Sigmoid colon (tissue), 7 donors: ENCODE measurements at places on chromosomes 3 and 15. TPM values are rescaled to one million over a fixed set of nuclear protein-coding genes. Genes with fewer than 3 reads are reported as not detected.
A peak's percentile ranks its signal among the peaks of the same experiment; 100 is the strongest.

DNA sequence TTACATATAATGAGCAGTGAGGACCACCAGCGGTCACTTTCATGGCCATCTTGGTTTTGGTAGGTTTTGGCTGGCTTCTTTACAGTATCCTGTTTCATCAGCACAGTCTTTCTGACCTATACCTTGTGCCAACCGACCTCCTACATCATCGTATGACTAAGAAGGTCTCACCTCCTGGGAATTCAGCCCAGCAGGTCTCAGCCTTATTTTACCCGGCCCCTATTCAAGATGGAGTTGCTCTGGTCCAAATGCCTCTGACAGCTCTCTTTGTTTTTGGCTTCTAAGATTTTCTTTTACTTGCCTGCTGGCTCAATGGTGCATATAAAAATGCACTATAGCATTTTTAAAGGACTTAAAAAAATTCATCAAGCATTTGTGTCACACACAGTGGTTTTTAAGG lies 3.2 kb upstream of the MME start:
- peaks cover 26% of the 10 kb centered on the region for H3K27me3 ChIP-seq
- H3K27ac ChIP-seq: no peak overlapping the region
- H3K36me3 ChIP-seq: no peaks in the 10 kb centered on the region

DNA sequence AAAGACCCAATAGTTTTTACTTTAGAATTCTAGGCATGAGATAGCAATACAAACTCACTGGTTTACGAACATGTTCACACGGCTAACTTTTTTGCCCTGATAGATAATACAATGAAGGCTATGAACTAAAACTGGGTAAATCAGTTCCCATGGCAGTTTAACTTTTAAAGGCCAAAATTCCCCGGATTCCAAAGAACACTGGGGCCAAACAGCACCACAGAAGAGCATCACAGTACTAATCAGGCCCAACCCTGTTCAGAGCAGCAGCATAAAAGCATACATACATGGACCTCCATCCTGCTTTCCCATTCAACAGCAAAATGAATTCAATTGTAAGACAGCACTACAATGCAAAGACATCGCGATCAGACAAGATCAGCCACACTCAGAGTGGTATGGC lies 540.3 kb upstream of the CCDC54 start:
- no peak for DNase-seq
- no peaks in the 10 kb centered on the region for H3K27me3 ChIP-seq
- no peak overlapping the region for H3K4me3 ChIP-seq
- no peaks in the 10 kb centered on the region for H3K36me3 ChIP-seq
- no peak overlapping the region for H3K27ac ChIP-seq

GRCh38 chr15:42581272-42581730 lies 5.9 kb downstream of the STARD9 start:
- H3K4me3 ChIP-seq: peak overlapping the region; percentile 27
- DNase-seq: peak; percentile 95
- H3K36me3 ChIP-seq: no peaks in the 10 kb centered on the region
- H3K27ac ChIP-seq: peak overlapping the region; percentile 84
- H3K27me3 ChIP-seq: no peaks in the 10 kb centered on the region

GRCh38 chr3:64388886-64389285 lies 163.6 kb upstream of the PRICKLE2 start:
- no peaks in the 10 kb centered on the region for H3K27me3 ChIP-seq
- H3K4me1 ChIP-seq: no peaks in the 10 kb centered on the region
- H3K4me3 ChIP-seq: no peak overlapping the region
- H3K27ac ChIP-seq: no peak overlapping the region
- H3K36me3 ChIP-seq: no peaks in the 10 kb centered on the region

DNA sequence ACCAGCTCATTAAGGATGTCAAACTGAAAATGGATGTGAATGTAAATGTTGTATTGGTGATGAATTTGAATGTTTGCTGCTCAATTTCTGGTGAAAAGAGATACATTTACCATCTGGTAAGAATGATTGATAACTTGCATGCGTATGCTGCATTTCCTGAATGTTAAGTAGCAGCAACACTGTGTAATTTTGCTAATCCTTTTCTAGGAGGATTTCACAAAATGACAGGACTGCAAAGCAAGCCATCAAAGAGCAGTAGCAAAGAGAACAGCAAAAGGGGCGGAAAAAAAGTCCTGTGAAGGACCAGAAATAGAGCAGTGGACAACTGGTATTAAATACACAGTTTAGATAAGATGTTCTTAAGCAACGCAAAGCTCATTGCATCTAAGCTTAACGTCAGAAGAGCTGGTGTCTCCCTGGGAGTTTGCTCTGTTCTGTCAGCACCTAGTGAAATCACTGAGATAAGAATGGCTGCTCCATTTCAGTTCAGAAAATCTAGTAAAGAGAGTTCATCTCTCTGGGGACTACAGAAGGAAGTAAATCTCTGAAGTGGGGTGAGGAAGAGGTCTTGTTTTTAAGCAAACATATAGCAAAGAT lies 23.5 kb upstream of the PAQR5 start:
- H3K36me3 ChIP-seq: no peaks in the 10 kb centered on the region
- H3K27ac ChIP-seq: no peak overlapping the region
- no peaks in the 10 kb centered on the region for H3K27me3 ChIP-seq
- DNase-seq: no peak

DNA sequence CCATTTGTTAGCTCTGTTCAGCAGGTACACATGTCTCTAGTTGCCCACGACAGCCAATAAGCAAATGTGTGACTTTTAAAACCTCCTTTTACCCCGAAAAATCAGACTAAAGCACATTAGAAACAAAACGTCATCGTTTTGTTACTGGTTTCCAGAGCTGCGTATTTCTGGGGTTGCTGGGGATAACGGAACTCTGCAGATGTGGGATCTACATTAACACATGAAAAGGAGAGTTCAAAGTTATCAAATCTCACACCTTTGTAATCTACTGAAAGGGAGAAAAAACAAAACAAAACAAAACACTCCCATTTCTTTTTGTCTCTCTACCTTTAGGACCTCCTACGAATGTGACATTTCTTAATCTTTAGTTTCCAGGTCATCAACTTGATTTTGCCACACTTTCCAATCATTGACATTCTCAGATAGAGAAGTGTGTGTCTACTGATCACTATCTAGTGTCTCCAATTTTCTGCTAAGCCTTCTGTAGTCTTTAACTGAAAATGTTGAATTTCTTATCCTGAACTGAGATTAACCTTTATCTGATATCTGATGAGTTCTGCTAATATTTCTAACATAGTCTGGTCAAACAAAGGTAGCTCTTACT lies 93.0 kb upstream of the TSPAN3 start:
- H3K4me1 ChIP-seq: no peaks in the 10 kb centered on the region
- no peaks in the 10 kb centered on the region for H3K36me3 ChIP-seq
- no peaks in the 10 kb centered on the region for H3K27me3 ChIP-seq
- no peak for DNase-seq

- no peak overlapping the region for H3K27ac ChIP-seq
- H3K27me3 ChIP-seq: no peaks in the 10 kb centered on the region
- no peaks in the 10 kb centered on the region for H3K36me3 ChIP-seq
Observed at GRCh38 chr3:137110392-137110996, 152.7 kb downstream of the IL20RB start.

DNA sequence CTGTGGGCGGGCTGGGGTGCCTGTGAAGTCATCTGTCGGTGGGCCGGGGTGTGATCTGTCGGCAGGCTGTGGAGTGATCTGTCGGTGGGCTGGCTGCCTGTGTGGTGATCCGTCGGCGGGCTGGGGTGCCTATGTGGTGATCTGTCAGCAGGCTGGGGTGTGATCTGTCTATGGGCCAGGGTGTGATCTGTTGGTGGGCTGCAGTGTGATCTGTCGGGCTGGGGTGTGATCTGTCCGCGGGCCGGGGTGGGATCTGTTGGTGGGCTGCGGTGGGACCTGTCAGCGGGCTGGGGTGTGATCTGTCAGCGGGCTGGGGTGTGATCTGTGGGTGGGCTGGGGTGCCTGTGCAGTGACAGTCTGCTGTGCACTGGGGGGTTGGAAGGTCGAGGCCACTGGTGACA lies 204.5 kb downstream of the XXYLT1 start:
- H3K27me3 ChIP-seq: no peaks in the 10 kb centered on the region
- peaks cover 4% of the 10 kb centered on the region for H3K36me3 ChIP-seq
- DNase-seq: peak; percentile 50
- H3K4me1 ChIP-seq: peaks cover 16% of the 10 kb centered on the region
- H3K4me3 ChIP-seq: no peak overlapping the region

DNA sequence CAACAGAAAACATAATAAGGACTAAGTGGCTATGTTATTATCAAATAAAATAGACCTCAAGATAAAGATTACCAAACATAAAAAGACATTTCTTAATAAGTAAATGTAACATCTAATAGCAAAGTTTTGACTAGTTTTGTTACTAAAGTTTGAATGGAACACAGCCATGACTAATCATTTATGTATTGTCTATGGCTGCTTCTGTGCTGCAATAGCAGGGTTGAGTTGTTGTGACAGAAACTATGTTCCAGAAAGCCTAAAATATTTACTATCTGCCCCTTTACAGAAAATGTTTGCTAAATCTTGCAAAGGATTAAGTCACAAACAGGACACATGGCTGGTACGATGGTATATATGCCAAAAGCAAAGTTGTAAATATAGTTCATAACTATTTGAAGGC lies 37.9 kb upstream of the MYH15 start:
- no peaks in the 10 kb centered on the region for H3K27me3 ChIP-seq
- no peak overlapping the region for H3K27ac ChIP-seq
- no peaks in the 10 kb centered on the region for H3K36me3 ChIP-seq
- no peak for DNase-seq
- no peaks in the 10 kb centered on the region for H3K4me1 ChIP-seq

- no peaks in the 10 kb centered on the region for H3K27me3 ChIP-seq
- no peak overlapping the region for H3K4me3 ChIP-seq
- no peak for DNase-seq
Observed at GRCh38 chr15:71008250-71008870, 106.9 kb upstream of the THSD4 start.

DNA sequence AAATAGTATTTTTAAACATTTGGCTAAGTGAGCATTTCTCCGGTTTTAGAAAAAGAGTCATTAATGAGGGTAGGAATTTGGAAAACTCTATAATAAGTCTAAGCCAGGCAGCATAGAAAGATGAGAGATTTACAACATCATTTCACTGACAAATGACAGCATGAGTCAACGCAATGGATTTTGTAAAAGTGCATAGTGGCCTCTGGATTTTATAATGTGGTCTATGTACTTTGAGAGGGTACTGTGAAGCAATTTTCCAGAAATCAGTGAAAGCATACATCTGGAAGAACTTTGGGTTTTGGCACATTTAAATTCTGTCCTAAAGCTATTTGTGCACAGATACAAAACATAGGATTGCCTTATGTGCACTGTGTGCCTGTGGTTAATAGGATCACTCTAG lies 130.8 kb upstream of the CCNL1 start:
- H3K4me3 ChIP-seq: no peak overlapping the region
- H3K27me3 ChIP-seq: no peaks in the 10 kb centered on the region
- H3K27ac ChIP-seq: no peak overlapping the region
- DNase-seq: no peak

DNA sequence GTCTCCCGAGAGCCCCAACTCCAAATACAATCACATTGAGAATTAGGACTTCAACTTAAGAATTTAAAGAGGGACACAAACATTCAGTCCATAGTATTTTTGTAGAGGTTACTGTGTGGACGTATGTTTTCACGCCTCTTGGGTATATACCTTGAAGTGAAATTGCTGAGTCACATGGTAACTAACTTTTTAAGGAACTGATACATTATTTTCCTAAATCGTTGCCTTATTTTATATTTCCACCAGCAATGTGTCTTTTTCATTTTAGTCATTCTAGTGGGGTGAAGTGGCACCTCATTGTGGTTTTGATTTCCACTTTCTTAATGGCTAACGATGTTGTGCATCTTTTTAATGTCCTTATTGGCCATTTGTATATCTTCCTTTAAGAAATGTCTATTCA lies 11.8 kb downstream of the PARP15 start:
- no peaks in the 10 kb centered on the region for H3K36me3 ChIP-seq
- H3K4me3 ChIP-seq: no peak overlapping the region
- DNase-seq: no peak
- H3K27ac ChIP-seq: no peak overlapping the region
- no peaks in the 10 kb centered on the region for H3K27me3 ChIP-seq

GRCh38 chr3:141151439-141151838 lies 80.2 kb upstream of the PXYLP1 start:
- H3K27me3 ChIP-seq: no peaks in the 10 kb centered on the region
- H3K27ac ChIP-seq: no peak overlapping the region
- H3K36me3 ChIP-seq: no peaks in the 10 kb centered on the region
- H3K4me1 ChIP-seq: peaks cover 4% of the 10 kb centered on the region

GRCh38 chr15:57624730-57625129 lies 33.0 kb downstream of the MYZAP start:
- no peak for DNase-seq
- peaks cover 17% of the 10 kb centered on the region for H3K4me1 ChIP-seq
- H3K36me3 ChIP-seq: no peaks in the 10 kb centered on the region
- H3K27ac ChIP-seq: no peak overlapping the region

- no peak overlapping the region for H3K4me3 ChIP-seq
- DNase-seq: no peak
- no peaks in the 10 kb centered on the region for H3K36me3 ChIP-seq
- H3K4me1 ChIP-seq: peaks cover 10% of the 10 kb centered on the region
- no peaks in the 10 kb centered on the region for H3K27me3 ChIP-seq
Observed at GRCh38 chr3:71503525-71504249, 79.8 kb downstream of the FOXP1 start.

- no peak for DNase-seq
- H3K27me3 ChIP-seq: peaks cover 8% of the 10 kb centered on the region
- H3K4me3 ChIP-seq: no peak overlapping the region
- H3K36me3 ChIP-seq: no peaks in the 10 kb centered on the region
- H3K27ac ChIP-seq: no peak overlapping the region
- peaks cover 22% of the 10 kb centered on the region for H3K4me1 ChIP-seq
Observed at GRCh38 chr15:65418596-65418995, 4.2 kb downstream of the IGDCC4 start.

GRCh38 chr3:56773986-56774385 lies 27.8 kb downstream of the ARHGEF3 start:
- H3K36me3 ChIP-seq: peaks cover 11% of the 10 kb centered on the region
- DNase-seq: no peak
- no peak overlapping the region for H3K27ac ChIP-seq
- no peak overlapping the region for H3K4me3 ChIP-seq

- H3K4me3 ChIP-seq: no peak overlapping the region
- DNase-seq: no peak
- no peaks in the 10 kb centered on the region for H3K4me1 ChIP-seq
Observed at GRCh38 chr15:62088353-62088693, 21.5 kb downstream of the C2CD4A start.

GLDN gene
- total RNA-seq: 1.5 TPM

ASB14 gene
- total RNA-seq: not detected

CMTM8 gene
- total RNA-seq: not detected

ZNF774 gene
- total RNA-seq: 4.3 TPM

SPG11 gene
- 60.3 TPM for total RNA-seq

SLC24A5 gene
- not detected for total RNA-seq

PEX5L gene
- not detected for total RNA-seq

CNTN6 gene
- not detected for total RNA-seq

LIPH gene
- 0.14 TPM for total RNA-seq
